Cardiac muscle cell (in vitro differentiated cells and primary cell): ENCODE measurements at places on chromosomes 5 and 9.
A peak's percentile ranks its signal among the peaks of the same experiment; 100 is the strongest.

DNA sequence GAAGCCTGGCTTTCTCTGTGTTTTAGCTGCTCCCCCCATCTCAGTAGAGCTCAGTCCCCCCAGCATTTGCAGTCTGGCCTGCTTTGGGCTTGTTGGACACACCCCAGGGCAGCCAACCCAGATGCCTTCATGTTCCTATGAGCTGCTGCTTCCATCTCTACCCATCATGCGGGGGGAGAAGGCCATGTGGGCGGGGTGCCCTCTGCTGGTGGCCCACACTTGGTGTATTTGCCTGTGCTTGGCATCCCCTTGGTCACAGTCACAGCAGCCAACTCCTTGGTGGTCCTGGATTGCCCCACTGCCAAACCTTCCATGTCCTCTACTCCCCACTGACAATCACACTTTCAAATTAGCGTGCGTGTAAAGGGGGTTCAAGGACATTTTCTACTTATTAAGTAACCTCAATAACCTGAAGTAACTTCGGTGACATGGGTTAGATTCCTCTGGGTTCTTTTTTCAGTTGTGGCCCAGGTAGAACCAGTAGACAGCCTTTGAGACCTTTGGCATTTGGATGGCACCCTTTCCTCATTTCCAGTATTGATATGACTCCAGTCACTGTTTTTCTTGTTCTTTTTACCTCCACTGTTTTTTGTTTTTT is 42.8 kb downstream of the SNX30 start:
- peak; percentile 64 for DNase-seq

GRCh38 chr5:110013017-110013416 is 323.3 kb downstream of the MAN2A1 start:
- DNase-seq: no peak

GRCh38 chr9:76613974-76614373 is 150.3 kb upstream of the PCA3 start:
- no peak for DNase-seq

DNA sequence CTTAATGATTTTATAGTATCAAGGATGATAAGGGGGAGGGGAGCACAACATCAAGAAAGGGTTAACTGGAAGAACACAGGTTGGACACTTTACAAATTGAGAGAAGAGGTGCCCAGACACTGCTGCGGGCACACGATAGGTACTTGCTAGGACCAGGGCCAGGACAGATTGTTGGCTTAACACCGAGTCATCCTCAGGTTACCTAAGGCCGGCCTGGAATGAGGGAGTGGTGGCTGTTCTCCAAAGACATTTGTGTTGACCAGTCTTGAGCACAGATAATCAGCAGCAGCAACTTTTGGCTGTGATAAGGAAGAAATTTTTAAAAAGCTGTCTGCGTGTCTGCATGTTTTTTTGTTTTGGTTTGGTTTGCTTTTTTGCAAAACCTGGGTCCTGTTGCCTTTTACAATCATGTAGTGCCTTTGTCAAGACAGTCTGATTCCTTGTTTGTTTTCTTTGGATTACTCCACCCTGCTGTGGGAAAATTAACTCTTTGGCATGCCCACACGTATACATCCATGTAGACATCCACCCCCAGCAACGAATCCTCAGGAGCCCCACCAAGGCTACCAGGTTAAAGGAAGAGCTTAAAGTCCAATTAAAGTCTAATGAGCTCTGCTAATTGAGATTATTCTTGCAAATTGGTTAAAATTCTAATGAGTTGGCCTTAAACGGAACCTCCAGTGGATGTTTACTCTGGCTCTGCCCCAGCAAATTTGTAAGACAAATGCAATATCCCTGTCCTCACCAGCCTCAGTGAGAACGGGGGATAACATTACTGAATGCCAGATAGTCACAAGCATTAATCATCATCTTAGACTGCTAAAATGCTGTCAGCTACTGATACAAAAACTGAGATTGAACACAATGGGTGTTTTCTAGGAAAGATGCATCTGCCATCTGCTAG is 382.3 kb downstream of the ACTL7B start:
- no peak for DNase-seq

DNA sequence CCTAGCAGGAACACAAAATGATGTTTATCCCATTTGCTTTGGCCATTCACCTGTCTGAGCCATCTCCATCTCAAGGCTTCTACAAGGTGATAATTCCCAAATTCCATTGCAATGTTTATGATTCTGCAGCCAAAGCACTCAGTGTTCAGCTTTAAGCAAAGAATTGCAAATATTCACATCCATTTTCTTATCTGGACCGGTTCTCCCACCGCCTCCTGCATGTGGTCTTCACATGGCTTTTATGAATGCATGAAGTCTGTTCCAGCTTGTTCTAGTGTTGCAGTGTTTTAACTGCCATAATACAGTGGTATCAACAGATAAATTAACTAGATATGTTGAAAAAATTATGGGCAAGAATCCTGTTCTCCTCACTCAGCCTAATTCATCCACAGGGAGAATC is 443.0 kb upstream of the KLF4 start:
- DNase-seq: peak; percentile 14

DNA sequence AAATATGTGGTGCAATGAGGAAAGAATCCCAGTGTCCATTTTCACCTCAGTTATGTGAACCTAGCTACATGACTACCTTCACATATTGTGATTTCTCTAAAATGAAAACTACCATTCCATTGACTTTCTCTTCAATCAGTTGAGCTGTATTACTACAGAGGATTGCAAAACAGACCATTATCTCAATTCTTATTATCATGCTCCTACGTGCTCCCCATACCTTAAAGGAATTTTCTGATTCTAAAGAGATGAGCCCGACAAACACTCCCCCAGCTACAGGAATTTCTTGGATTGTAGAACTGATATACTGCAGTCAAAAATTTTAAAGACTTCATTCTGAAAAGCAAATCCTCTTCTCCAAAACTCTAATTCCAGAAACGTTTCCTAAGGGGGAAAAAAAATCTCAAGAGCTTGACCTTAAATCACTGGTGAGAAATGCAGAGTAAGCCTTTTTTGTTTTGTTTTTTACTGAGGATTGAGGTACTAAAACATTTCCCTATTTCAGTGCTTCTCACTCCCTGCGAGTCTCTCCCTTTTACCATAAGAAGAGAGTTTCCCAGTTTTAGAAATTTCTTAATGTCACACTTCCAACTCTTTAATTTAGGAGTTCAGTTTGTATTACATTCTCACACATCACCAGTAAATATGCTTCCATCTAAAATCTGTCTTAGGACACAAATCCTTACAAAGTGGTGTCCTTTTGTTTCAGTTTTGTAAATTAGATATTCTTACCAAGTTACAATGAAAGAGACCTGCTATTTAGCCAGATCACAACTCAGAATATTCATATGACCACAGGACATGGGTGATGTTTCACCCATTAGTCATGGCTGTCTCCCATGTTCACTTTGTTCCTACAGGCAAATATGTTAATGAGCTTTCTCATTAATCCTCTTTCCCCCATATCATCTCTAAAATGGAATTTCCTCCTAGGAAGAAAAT is 203.8 kb downstream of the TSSK1B start:
- DNase-seq: no peak

GRCh38 chr5:173963867-173964441 is 25.0 kb upstream of the C5orf47 start:
- no peak for DNase-seq

GRCh38 chr5:22471154-22471553 is 382.0 kb downstream of the CDH12 start:
- DNase-seq: no peak

DNA sequence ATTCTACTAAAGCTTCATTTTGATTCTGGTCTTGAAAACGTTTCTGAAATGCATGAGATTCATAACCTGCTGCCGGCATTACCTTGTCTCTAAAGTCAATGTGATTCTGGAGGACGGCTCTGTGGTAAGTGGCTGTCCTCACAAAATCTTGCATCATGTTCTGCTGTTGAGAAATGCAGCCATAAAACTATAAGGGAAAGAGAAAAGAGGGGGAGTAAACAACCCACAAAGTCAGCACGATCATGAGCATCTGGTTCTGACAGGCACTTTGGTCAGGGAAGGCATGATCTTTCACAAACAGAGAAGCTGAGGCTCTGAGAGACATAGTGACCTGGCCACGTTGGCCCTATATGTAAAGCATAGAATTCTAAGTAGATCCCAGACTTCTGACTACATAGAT is 168.9 kb upstream of the PUM3 start:
- no peak for DNase-seq

DNA sequence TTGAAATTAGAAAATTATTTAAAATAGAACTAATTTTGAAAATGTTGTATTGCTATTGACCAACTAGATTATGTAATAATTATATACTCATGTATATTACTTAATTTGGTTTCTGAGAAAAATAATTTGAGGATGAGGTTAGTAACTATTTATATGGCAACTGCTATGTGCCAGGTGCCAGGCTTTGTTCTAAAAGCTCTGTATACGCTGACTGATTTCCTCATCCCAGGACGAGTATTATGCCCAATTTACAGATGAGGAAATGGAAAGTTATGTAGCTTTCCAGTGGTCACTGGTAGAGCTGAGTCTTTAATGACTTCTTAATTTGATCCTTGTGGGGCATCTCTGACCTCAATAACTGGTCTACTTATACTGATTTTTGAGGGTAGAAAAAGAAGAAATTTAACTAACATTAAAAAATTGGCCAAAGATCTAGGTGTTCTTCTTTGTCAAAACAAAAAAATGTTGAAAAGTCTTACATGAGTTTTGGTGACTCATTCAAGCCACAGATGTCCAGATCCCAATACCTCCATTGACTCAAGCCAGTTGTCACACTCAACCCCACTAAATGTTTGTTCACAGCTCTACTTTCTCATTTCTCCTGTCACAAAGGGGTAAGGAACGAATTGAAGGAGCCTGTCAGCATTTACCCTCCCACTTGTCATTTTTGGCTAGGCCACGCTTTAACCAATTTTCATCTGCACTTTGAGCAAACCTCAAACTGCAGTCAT is 228.1 kb upstream of the MEF2C start:
- no peak for DNase-seq

DNA sequence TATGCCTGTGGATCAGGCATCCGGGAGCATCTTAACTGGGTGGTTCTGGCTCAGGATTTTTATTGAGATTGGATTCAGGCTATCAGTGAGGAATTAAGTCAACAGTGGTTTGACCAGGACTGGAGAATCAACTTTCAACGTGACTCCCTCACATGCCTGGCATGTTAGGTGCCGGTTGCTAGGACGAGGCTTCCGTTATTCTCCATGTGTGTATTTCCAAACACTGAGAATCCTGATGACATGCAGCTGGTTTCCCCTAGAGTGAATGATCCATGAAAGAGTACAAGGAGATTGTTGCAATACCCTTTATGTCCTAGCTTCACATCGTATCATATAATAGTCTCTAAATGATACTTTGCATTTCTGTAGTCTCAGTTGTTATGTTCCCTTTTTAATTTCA is 529.2 kb downstream of the ANXA1 start:
- no peak for DNase-seq

DNA sequence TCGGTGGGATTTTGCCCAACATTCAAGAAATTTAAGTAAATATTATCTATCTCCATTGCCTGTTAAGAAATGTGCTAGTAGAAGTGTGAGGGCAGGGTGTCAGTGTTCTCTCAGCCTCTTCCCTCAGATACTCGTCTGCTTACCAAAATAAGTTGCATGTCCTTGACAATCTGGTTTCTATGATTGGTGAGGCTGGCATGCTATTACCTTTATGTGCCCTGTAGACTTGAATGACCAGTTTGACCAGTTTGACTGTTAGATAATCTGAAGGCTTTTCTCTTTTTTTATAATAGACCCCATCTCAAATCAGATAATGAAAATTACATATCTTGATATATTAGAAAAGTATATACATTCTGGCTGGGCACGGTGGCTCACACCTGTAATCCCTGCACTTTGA is 348 bp downstream of the CATSPER3 start:
- DNase-seq: no peak

GRCh38 chr5:140598836-140599235 is 34.1 kb downstream of the CD14 start:
- DNase-seq: no peak

DNA sequence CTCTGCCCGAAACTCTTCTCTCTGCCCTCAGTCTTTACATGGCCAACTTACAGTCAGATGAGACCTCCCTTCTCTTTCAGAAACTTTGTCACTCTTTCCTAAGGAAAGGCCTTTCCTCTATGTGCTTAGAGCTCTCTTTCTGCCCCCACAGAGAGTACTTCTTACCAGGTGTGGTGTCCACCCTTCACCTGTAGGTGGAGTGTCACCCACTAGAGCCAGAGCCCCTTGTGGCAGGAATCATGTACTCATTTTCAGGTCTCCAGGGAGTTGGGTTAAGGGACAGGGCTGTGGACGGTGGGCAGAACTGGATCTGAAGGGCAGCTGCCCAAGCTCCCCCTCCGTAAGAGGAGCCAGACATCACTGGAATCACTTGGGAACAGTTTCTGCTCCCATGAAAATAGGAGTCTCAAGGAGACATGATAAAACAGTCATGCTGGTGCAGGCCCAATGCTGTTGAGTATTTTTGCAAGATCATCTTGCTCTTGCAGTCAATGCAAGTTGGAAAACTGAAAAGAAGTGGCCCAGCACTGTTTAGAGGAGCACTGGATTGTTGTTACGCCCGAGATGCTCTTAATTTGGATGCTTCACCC is 436.7 kb downstream of the ZSWIM6 start:
- no peak for DNase-seq

DNA sequence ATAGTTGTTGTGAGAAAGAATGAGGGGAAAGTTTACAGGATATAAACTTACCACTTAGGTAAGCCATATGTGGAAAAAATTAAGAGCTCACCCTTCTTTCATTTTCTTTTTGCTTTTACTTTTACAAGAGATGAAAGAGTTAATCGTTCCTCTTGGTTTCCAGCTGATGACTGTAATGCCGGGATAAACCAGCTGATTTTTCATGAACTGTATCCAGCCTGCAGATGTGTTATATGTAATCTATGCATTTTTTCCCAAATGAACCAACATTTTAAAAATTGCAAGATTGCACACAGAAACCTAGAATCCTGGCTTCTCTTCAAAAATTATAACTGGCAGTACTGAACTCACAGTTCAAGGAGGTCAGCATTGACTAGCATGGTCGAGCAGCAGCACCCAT is 185.9 kb downstream of the GRIA1 start:
- no peak for DNase-seq

DNA sequence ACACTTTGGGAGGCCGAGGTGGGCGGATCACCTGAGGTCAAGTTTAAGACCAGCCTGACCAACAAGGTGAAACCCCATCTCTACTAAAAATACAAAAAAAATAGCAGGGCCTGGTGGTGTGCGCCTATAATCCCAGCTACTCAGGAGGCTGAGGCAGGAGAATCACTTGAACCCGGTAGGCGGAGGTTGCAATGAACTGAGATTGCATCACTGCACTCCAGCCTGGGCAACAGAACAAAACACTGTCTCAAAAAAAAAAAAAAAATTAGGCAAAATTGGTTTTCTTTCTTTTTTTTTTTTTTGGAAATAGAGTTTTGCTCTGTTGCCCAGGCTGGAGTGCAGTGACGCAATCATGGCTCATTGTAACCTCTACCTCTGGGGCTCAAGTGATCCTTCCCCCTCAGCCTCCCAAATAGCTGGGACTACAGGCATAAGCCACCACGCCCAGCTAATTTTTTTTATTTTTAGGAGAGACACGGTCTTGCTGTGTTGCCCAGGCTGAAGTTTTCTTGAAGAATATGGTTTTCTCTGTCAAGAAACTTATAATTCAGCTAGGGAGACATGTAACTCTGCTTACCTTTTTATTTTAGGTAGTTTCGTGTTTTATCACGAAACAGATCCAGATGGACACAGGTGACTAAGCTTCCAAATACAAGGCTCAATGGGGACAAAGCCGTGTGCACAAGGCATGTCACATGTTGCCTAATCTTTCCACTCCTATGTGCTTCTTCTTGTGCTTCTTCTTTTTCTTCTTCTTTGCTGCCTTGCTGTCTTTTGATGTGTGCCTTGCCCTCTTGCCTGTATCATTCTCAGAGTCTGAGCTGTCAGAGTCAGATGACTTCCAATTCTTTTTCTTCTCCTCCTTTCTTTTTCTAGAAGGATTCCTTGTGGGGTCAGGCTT is 14.3 kb downstream of the TTC1 start:
- DNase-seq: no peak
